ENCODE measurements at places on chromosomes 5 and 9. TPM values are rescaled to one million over a fixed set of nuclear protein-coding genes. Genes with fewer than 3 reads are reported as not detected.

- no peak for DNase-seq
These were observed 371.5 kb downstream of the NR2F1-AS1 start for GRCh38 chr5:93209476-93209875.

The KCTD16 gene
- 0.16 TPM for total RNA-seq

The FBXL7 gene
- total RNA-seq = not detected

- DNase-seq = no peak
These were observed 83.0 kb downstream of the SEC61B start for GRCh38 chr9:99305124-99305523.

DNA sequence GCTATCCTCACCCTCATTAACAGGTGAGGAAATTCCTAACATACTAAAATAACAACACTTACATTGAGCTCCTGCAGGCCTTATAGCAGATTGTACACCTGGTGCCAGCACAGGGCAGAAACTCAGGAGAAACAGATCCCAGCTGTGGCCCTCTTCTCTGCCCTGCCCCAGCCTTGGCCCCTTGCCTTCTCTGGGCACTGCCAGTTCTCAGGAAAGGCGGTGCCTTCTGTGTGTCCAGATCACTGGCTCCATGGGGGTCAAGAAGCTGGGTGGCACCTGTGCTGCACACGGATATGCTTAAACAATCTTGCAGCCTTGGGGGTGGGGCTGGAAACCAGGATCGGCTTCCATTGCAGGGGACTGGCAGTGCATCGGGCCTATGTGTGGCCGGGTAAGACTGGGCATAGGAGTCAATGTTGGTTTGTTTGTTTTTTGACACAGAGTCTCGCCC lies 19.3 kb downstream of the KYAT1 start:
- no peak for DNase-seq

- peak; percentile 18 for DNase-seq
These were observed 58.4 kb downstream of the PCSK1 start for GRCh38 chr5:96374653-96375052.

The TRIO gene
- total RNA-seq = 84.6 TPM

DNA sequence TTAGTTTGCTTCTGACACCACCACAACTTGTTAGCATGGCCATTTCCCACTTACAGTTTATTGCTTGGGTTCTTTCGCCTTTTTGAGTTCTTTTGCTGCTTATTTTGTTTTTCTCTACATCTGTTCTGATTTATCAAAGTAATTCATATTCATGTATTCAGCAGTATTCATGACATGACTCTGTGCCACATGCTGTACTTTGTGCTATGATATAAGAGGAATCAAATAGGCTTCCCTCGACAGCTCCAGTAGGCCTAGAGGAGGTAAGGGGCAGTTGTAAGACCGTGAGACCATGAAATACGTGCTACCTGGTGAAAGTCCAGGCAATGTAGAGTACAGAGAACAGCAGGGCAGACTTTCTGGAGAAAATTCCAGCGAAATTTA lies 110.7 kb upstream of the SAP30L start:
- DNase-seq = no peak

GRCh38 chr9:76454311-76454710 lies 4.7 kb upstream of the GCNT1 start:
- DNase-seq = no peak

DNA sequence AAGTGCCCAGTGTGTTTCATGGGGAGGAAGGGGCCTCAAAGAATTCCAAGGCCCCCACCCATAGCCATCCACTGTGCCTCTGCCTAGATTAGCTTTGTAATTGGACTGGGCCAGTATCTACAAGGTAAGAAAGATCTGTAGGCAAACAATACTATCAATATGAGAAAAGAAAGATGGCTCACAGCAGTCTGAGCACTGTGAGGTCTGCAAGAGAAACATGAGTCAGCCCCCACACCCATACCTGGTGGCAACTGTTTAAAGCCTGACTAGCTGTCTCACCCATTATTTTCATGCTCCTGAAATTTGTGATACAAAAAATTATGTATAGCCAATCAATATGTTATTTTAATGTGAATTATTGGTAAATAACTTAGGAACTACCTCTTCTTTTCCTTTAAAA lies 10.0 kb upstream of the ZNF483 start:
- no peak for DNase-seq

The COL27A1 gene
- not detected for total RNA-seq

DNA sequence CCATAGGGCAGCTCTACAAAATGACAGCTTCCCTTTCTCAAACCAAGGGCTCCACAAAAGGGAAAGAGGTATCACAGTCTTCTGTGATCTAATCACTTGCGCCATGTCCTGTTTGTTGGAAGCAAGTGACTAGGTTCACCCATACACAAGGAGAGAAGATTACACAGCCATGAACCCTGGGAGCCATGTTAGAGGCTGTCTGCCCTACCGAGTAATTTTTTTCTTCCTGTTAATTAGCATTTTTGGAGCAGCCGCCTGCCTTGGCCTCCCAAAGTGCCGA lies 33.2 kb upstream of the GOLPH3 start:
- DNase-seq = no peak

DNA sequence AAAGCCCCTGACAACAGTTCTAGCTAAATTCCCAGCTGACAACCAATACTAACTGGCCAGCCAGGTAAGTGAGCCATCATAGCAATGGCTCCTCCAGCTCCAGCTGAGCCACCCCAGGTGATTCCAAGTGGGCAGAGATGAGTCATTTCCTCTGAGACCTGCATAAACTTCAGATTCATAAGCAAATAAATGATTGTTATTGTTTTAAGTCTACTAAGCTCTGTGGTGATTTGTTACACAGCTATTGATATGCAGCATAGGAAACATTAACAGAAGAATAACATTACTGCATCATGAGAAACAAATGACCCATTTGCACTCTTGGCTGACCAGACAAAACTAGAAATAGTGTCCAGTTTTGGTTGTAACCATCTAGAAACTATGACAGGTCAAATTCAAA lies 60.3 kb downstream of the TTC39B start:
- DNase-seq = no peak

The PLPP1 gene
- 5.5 TPM for total RNA-seq

The GAS1 gene
- total RNA-seq = 1.0 TPM

GRCh38 chr5:76021936-76022584 lies 61.1 kb upstream of the SV2C start:
- DNase-seq = no peak

DNA sequence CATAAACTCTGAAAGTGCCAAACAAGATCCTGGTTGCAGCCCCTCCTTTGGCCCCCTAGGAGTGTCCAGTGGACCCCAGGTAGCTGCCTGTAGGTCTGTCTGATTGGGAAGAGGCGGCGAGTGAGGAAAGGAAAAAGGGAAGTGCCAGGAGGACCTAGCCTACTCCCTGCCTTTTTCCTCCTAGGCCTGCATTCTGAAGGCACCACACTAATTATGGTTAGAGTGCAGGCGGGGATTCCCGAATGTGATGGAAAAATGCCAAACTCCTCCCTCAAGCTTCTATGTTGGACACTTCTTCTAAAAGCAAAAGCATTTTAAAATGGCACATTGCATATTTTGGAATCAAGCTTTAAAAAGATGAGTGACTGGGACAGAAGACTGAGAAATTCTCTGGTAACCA lies 83.2 kb upstream of the SMIM15 start:
- no peak for DNase-seq

- no peak for DNase-seq
These were observed 157.6 kb upstream of the IRX2 start for GRCh38 chr5:2909035-2909434.

GRCh38 chr9:38380230-38380871 lies 12.2 kb upstream of the ALDH1B1 start:
- no peak for DNase-seq

The OTP gene
- total RNA-seq = not detected

The ZNF354C gene
- 4.0 TPM for total RNA-seq

- DNase-seq = no peak
These were observed 136.5 kb downstream of the PBX3 start for GRCh38 chr9:125883565-125884217.

- DNase-seq = no peak
These were observed 243.4 kb upstream of the RAI14 start for GRCh38 chr5:34412736-34413135.

DNA sequence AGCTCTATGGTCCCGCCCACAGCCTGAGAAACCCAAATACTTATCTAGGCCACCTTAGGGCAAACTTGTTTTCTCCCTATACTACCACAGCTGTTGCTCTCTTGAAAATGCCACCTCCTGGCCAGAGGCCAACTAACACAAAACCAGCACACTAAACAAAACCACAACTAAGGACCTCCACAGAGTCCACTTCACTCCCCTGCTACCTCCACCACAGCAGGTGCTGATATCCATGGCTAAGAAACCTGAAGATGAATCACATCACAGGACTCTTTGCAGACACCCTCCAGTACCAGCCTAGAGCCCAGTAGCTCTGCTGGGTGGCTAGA lies 108.4 kb downstream of the ALDH1A1 start:
- DNase-seq = no peak

DNA sequence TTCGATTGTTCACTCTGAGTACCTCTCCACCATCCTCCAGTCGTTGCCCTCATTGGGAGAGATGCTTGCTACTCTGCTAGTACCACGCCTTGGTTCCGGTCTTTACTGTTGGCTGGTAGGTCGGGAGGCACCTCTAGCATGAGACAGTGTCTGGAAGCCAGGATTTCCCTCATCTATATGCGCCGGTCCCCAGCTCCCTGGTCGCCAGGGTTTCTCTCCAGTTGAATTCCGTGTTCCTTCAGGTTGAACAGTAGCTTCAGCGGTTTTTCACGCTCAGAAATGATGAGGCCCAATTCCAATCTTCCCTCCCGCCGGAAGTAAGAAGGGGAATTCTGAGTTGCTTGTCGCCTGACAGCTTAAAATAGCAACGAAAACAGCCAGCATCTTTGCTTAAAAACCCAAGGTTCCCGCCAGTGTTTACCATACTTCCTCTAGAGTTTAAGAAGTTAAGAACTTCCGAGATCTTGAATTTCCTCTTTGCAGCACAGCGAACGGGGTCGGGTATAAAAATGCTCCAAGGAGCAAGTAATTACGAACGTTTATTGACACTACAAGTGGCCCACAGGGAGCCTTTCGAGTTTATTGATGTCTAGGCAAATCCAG lies 1.3 kb upstream of the ST8SIA4 start:
- peak; percentile 78 for DNase-seq

- no peak for DNase-seq
These were observed 197.1 kb downstream of the TTLL11 start for GRCh38 chr9:121895818-121896544.

DNA sequence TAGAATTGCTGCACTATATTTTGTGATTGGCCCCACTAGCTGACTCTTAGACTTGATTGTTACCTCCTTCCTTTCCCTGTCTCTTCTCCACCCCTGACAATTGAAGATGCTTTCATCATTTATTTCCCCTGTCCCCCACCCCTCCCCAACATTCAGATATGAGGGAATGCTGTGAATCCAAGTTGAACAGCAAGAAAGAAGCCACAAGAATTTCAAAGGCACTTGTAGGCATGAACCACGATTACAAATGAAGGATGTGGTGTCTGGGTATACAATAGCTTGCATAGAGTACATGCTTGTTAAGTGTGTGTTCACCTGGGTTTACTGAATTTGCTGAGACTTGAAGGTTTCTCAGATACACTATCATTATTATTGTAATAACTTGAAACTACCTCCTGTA lies 78.3 kb upstream of the TRIO start:
- DNase-seq = no peak

DNA sequence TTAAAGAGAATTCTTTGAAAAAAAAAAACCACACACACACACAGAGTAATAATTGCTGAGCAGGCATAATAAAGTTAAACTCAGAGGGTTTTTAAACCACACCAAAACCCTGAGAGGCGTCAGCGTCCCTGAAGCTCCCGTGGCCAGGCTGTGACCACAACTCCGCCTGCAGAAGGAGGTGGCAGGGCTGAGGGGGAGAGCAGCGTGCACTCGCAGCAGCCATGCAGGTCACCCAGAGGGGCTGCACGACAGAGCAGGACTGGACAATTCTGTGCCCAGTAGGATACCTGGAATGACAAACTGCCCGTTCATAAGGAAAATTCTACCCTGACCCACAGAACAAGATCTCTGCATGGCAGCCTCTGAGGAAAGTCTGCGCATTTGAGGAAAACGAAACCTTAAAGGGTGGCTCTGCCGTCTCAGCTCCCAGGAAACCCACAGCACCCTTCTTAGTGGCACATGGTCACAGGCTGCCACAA lies 44.0 kb downstream of the ROR2 start:
- peak; percentile 49 for DNase-seq

The SLC25A2 gene
- not detected for total RNA-seq

- DNase-seq = no peak
These were observed 49.9 kb downstream of the PDE4D start for GRCh38 chr5:59843511-59844213.

DNA sequence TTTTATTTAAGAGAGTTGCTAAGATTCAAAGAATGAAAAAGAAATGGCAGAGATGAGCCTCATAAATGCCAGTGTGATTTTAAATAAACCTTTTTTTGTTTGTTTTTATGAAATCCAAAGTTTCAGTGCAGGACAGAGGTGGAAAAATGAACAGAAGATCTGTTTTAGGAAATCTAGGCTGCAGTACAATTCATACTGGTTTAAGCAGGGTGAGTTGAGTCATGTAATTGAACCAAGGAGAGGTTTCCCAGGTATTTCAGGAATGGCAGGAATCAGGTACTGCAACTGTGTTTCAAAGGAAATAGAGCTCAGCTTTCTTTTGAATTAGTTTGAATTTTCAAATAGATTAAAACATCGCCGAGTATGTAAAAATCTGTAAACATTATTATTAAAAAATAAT lies 3.0 kb upstream of the ANKRD31 start:
- no peak for DNase-seq

DNA sequence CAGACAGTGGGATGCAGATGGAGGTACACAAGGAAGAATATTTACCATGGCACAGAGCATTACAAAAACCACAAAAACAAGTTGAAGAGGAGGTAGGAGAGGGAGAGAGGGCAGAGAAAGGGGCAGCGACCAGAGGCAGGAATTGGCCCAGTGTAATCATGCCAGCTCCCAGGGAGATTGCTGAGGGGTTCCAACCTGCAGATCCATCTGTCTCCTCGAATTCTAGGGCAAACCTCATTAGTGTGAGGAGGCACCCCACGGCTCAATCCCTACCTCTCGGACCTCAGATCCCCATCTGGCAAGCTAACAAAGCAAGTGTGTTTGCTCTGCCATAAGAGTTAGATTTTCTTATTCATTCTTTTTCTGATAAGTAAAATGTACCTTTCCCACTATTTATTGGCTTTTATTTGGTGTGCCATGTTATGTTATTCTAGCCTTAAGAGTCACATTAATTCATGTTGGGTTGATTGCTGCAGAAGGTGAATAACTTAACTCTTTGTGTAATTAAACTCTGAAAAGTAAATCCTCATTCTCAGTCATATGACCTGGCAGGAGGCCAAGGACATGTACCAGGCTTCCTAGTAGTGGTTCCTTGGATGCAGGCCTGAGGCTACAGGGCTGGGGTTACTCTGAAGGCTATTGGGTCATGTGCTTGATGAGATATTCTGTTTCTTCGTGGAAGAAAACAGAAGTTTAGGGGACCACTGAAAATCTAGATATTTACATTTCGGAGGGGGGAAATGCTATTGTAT lies 315.2 kb upstream of the ATP10B start:
- DNase-seq = no peak

GRCh38 chr5:175464074-175464941 lies 14.1 kb upstream of the SFXN1 start:
- DNase-seq = peak; percentile 76

GRCh38 chr9:131799177-131799823 lies 59.4 kb upstream of the RAPGEF1 start:
- DNase-seq = peak; percentile 69

- DNase-seq = no peak
These were observed 6.6 kb downstream of the FCN2 start for GRCh38 chr9:134887219-134887618.

- no peak for DNase-seq
These were observed 108.6 kb downstream of the ACER2 start for GRCh38 chr9:19517202-19517942.

The CEMIP2 gene
- total RNA-seq = 326 TPM

The F2RL1 gene
- 0.29 TPM for total RNA-seq
